ENCODE measurements at places on chromosomes 13 and 19.

- no peak for DNase-seq
Observed at GRCh38 chr19:43675269-43675879, 5.4 kb upstream of the PLAUR start.

DNA sequence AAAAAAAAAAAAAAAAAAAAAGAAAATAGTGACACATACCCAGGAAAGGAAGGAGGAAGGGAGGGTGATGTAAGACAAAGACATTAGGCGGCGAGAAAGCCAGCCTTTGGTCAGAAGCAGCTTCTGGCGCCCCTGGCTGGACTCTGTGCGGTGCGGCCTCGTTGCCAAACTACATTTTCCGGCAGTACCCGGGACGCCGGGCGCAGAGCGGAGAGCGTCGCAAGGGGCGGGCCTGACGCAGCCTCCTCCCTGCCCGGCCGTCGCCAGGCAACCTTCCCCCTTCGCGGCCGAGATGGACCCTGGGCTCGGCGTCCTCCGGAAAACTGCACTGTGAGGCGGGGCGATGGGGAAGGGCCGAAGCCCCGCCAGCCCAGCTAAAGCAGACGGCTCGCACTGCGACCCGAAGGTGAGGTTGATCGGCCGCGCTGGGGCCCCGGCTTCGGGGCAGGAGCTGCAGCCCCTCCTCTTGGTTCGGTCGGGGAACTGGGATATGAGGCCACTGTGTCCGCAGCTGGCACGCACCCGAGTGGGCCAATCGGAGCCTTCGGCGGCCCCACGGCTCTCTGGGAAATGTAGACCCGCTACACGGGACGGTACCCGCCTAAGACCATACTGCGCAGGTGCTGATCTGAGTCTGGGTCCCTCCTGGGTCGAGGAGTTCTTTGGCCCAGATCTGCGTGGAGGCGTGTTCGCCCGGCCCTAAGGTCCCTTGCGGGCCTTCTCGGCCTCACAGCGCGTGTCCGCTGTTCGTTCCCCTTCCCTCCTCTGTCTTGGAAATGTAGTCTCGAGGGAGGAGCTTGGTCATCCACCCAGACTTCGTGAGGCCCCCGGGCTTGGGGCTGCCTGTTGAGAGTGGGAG is 2.3 kb upstream of the MZF1 start:
- DNase-seq: peak; percentile 58

- DNase-seq: no peak
Observed at GRCh38 chr19:52941941-52942385, 18.7 kb upstream of the ZNF888 start.

DNA sequence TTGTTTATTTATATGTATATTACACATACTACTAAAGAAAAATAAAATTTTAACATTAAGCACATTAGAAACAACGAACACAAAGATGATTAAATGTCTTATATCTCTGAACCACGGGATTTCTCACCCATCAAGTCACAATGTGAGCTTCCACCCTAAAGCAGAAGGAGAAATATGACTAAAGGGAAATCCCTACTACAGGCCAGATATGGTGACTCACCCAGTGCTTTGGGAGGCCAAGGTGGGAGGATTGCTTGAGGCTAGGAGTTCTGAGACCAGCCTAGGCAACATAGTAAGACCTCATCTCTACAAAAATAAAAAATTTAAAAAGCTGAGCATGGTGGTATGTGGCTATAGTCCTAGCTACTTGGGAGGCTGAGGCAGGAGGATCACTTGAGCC is 24.6 kb downstream of the DCT start:
- no peak for DNase-seq

DNA sequence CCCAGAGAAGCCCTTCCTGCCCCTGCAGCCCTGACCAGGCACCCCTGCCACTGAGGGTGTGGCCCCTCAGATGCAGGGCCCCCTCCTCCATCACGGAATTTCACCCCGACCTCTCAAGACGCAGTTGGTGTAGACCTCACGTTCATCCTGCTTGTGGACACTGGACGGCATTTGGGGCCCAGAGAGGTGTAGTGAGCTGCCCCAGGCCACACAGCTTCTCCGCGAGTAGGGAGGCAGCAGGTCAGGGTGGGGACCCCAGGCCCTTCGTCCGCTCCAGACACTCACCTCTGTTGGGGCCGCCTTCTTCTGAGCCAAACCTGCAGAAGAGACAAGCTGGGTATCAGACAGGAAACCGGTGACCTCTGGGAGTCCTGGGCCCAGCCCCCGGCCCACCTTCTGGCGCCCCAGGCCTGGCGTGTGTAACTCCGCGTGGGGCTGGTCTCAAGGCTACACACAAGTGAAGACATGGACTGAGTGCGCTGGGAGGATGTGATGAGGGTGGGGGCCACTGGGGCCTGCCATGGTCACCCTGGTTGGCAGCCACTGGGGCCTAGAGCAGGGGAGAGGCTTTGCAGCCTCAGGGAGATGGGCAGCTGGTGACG is 33.1 kb downstream of the PIP5K1C start:
- no peak for DNase-seq

DNA sequence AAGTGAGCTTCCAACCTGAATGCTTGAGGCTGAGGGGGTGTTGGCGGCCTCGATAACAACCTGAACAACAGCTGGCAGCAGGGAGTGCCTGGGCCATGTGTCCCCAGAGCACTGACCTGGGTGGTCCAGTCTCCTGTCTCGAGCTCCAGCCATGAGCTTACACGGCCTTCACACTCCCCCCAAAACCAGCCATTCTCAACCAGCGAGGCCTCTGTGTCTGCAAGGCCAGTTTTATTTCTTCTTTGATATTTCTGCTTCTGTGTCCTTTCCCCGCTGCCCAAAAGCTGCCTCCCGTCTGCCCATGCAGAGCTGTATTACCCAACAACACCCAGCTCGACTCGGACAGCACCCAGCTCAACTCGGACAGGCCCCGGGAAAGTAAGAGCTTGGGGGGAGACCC is 32.5 kb upstream of the TFDP1 start:
- DNase-seq: no peak

GRCh38 chr19:47507924-47508553 is 6.8 kb downstream of the NAPA start:
- DNase-seq: no peak

- DNase-seq: no peak
Observed at GRCh38 chr19:32129141-32129540, 216.3 kb upstream of the ZNF507 start.

DNA sequence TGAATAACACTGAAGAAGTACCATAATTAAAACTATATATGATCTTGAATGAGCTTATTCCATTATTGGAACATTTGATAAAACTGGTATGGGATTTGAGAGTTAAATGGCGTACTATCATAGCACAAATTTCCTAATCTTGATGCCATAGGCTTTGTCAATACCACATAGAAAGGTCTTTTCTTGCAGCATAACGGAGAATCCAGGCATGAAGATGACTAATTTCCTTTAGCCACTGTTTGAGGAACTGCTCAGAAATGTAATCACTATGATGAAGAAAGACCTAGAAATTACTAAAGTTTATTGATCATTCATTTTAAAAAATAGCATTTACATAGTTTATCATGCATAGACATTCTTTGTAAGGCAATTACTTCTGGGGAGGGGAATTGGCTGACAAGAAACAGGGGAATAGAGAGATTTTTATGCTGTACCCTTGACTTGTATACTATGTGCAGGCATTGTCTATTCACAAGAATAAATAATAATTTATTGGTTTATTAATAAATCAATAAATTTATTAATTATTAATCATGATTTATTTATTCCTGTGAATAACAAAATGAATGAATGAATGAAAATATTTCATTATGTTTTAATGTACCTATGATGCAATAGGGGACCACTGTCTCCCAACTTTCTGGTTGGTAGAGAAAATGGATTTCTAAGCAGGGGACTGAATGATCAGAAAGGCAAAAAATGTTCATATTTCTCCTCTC is 2676.6 kb downstream of the PCDH9 start:
- no peak for DNase-seq

DNA sequence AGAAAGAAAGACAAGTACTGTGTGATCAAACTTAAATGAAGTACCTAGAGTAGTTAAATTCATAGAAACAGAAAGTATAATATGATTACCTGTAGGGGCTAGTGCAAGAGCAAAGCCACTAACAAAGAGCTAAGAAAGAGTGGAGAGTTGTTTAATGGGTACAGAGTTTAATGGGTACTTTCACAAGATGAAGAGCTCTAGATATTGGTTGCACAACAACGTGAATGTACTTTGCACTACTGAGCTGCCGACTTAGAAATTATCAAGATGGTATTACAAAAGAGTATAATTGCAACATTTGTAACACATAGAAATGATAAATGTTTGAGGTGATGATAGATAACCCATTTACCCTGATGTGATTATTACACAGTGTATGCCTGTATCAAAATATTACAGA is 140.3 kb upstream of the GPC6 start:
- no peak for DNase-seq

DNA sequence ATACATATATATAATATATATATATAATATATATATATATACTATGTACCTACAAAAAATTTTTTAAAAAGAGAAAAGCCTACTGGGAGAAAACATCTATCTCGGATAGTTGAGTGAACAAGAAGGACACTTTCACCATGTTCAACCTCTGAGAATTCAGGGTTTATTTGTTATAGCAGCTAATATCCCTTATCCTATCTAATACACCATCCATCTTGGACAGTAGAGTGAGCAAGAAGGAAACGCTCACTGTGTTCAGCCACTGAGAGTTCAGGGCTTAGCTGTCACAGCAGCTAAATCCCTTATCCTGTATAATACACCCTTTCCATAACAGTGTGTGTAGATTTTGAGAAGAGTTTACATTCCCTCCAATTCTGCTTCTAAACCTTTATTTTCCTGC is 38.1 kb upstream of the CACNA1A start:
- DNase-seq: no peak

DNA sequence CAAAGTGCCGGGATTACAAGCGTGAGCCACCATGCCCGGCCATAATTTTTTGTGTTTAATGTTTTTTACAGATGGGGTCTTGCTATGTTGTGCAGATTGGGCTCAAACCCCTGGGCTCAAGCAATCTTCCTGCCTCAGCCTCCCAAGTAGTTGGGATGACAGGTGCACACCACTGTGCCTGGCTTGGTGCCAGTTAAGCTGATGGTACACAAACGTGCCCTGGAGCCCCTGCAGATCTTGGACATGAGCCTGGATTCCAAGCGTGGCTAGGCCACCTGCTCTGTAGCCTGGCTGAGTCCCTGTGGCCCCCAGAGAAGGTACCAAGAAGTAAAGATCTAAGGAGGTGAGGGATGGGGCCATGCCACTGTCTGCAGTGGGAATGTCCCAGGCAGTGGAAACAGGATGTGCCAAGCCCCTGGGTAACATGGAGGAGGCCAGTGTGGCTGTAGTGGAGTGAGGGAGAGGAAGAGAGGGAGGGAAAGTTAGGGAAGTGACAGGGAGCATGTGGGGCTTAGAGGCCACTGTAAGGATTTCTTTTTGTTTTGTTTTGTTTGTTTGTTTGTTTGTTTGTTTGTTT is 7.0 kb downstream of the PRODH2 start:
- DNase-seq: no peak

GRCh38 chr13:76231522-76232167 is 595.5 kb downstream of the LMO7 start:
- no peak for DNase-seq
